ENCODE measurements at places on chromosomes 4 and X.

GRCh38 chrX:94942603-94943002 is 1268.6 kb downstream of the FAM133A start:
- DNase-seq = no peak

DNA sequence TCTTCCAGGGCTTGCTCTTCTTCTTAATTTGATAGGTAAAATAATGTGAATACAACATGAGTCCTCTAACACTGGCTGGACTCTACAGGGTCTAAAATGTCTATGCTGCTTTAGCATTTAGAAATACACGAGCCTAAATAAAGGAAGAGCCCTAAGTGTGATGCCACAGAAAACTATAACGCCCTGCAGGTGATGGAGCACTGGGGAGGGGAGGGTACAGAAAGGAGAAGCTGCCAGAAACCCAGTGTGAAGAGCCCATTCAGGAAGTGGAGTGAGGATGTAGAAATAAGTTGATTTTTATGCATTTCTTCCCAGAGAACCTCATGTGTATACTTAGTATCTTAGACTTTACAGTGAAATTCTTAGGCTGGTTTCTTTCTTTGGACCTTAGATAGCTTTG is 83.4 kb downstream of the TNIP2 start:
- no peak for DNase-seq

- no peak for DNase-seq
Observed at GRCh38 chr4:165851256-165851655, 21.8 kb upstream of the TLL1 start.

DNA sequence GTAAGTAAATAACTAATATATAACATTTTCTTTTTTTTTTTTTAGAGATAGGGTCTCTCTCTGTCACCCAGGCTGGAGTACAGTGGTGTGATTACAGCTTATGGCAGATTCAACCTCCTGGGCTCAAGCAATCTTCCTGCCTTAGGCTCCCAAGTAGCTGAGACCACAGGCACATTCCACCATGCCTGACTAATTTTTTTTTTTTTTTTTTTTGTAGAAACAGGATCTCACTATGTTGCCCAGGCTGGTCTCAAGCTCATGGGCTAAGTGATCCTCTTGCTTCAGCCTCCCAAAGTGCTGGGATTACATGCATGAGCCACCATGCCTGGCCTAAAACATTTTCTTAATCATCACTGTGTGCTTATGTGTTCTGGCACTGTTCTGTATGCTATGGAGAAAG is 32.8 kb downstream of the MGARP start:
- peak; percentile 39 for DNase-seq

- DNase-seq = no peak
Observed at GRCh38 chr4:142846729-142847596, 862 bp upstream of the INPP4B start.

DNA sequence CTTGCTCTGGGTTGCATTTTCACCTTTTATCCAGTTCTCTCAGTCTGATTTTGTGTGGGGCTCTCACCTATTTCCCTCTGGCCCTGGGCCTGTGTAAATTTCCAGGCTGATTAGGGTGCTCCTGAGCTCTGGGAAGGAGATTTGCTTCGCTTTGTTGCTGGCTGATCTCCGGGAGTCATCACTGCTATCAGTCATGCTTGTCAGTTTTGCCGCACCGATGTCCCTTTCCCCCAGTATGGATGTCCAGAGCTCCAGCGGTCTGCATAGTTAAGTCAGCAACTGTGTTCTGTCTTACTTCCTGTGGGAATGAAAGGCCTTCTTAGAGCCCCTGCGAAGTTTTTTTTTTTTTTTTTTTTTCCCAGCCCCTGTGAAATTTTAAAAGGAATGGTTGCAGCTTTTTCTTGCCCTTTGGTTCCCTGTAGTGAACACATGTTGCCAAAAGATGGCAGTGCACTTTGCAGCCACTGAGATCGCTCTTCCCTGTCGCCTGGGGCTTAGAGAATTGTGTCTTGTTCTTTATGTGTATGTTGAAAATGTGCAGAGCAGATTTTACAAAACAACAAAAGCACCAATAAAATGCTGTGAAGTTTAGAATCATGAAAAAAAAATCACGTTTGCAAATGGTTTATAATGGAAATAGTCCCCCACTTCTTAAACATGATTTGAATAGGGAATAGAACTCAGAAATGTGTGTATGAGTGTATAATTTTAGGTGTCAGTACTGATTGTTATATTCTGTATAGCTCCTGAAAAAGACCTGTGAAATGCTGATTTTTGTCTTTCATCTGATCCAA is 109.1 kb upstream of the SLC4A4 start:
- DNase-seq = peak; percentile 81

DNA sequence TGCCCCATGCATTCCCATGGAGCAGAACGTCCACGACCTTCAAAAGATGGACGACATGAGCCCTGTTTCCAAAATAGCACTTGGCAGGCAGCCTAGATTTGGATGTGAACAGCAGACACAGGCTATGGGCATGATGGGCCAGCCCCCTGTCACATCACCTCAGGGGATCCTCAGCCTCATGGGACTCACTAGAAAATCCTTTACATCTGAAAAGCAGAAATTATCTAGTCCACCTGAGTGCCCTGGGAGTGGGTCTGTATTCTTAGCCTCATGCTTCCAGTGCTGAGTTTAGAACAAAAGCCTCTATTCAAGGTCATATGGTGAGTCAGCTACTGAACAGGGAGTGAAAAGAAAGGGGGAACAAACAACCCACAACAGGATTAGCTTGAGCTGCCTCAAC is 35.8 kb downstream of the GRIA3 start:
- no peak for DNase-seq
